Omental fat pad (tissue), 4 donors: ENCODE measurements at places on chromosomes 16 and 17. TPM values are rescaled to one million over a fixed set of nuclear protein-coding genes. Genes with fewer than 3 reads are reported as not detected.

MT4 gene
- not detected for total RNA-seq

CLEC16A gene
- total RNA-seq: 36.9 TPM

CLEC18B gene
- 0.63 TPM for total RNA-seq

HIGD1B gene
- total RNA-seq: 2.5 TPM

ZNF624 gene
- total RNA-seq: 3.7 TPM

UNKL gene
- total RNA-seq: 14.2 TPM

PPL gene
- total RNA-seq: 31.3 TPM

LSM12 gene
- total RNA-seq: 45.7 TPM
